ENCODE measurements at places on chromosomes 4 and X.

DNA sequence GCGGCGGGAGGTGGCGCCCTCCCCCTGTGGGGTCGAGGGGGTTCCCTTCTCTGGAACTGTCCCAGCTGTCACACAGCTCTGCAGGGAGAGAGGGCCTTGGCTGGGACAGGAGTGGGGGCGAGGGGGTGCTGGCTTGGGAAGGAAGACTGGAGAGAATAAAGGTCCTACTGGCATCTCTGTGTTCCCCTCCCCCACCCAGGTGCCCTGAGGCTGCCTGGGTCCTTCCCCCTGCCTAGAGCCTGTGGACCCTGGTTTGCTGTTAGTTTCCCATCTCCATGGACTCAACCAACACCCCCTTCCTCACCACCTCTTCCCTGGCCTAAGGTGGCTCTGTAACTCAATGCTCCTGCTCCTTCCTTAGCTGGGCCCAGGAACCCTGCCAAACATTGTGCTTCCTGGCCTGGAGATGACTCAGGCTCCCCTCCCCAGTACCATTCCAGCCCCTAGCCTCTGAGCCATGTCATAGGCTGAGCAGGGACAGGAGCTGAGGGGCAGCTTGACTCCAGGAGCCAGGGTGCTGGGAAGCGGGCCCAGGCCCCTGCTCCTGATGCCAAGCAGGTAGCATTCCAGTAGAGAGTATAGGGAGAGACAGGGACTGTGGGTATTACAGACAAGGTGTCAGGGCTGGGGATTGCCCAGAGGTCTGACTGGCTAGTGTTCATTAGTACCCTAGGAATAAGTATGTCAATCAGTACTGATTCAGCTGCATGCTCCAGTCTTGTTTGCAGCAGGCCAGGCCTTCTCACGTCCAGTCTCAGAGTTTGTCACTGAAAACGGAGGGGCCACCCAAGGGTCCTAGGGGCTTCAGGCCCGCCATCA lies 100.7 kb downstream of the EFNB1 start:
- no peak for DNase-seq

DNA sequence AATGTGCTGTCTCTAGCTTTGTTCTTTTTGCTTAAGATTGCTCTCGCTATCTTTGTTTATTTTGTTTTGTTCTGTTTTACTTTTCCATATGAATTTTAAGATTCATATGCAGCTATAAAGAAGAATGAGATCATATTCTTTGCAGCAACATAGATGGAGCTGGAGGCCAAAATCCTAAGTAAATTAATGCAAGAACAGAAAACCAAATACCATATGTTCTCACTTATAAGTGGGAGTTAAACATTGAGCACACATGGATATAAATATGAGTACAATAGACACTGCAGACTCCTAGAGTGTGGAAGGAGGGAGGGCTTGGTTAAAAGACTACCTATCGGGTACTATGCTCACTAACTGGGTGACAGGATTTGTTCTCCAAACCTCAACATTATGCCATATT lies 237.8 kb downstream of the TRAM1L1 start:
- no peak for DNase-seq

DNA sequence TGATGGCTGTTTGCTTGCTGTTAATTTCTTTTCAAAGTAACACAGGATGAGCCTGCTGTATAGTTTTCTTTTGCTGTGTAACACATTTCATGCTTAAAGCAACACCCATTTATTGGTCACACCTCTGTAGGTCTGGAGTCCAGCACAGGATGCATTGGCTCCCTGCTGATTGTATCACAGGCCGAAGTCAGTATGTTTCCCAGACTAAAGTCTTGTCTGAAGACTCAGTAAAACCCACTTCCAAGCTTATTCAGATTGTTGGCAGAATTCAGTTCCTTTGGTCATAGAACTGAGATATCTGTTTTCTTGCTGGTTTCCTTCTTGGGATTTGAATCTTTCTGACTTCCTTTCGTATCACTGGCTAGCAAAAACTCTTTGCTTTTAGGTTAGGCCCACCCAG lies 54.3 kb downstream of the LRP2BP start:
- DNase-seq = no peak

DNA sequence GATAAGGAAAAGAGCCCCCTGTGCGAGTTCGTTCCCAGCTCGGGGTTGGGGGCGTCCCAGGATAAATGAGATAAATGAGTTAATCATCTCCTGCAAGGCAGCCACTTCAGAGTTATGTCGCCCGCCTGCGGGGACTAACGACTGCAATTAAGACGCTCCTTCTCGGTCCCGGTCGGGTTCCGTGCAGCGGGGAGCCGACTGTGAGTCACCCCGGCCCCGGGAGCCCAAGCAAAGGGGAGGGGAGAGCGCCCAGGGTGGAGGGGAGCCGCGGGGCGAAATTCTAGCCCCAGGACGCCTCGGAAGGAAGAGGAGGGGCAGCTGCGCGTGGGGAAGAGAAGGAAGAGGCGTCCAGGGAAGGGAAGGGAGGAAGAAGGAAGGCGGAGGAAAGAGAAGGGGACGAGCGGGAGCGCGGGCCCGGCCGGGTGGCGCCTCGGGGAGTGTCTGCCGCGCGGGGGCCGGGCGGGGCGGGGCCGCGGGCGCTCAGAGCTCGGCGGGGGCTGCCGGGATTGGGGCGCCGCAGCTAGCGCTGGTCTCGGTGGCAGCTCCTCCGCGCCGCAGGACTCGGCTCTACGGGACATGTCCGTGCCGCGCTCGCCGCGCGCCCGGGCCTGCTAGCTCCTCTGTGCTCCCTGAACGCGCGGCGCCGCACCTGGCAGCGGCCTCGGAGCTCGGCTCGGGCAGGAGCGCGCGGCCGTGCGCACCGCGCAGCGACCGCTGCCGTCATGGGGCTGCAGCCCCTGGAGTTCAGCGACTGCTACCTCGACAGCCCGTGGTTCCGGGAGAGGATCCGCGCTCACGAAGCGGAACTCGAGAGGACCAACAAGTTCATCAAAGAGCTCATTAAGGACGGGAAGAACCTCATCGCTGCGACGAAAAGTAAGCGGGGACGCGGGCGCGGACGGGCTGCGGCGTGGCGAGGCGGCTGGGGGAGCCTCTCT lies at the start of gene ARHGAP10:
Gene ARHGAP10 (plus strand): TSS at position 509 of the 938 bp plus-strand sequence. CDS start 214 bp downstream, at position 723.
- peak; percentile 55 for DNase-seq

GRCh38 chr4:106615410-106615945 lies 246.9 kb upstream of the GIMD1 start:
- no peak for DNase-seq

DNA sequence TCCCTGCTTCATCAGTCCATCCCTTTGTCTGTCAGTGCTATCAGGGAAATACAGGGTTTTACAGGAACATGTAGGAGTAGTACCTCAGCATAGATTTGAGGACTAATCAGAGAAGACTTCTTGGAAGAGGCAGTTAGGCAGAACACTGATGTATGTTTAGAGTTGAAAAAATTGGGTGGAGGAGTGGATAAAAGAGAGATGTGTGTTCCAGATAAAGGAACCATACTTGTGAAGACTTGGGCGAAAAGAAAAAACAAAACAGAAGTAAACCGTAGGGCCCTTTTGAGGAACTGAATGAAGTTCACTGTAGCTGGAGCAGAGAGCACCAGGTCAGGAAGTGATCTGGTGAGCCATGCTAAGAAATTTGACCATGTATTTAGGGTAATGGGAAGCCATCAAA lies 32.3 kb downstream of the AFF1 start:
- no peak for DNase-seq

GRCh38 chrX:107135049-107135964 lies 16.7 kb upstream of the RBM41 start:
- DNase-seq = no peak

GRCh38 chr4:121998024-121998423 lies 46.2 kb upstream of the TRPC3 start:
- no peak for DNase-seq

- DNase-seq = no peak
Observed at GRCh38 chr4:139933541-139933940, 220.4 kb downstream of the MAML3 start.

- no peak for DNase-seq
Observed at GRCh38 chr4:167555338-167556022, 321.2 kb upstream of the SPOCK3 start.

- DNase-seq = no peak
Observed at GRCh38 chr4:16692046-16692445, 206.4 kb downstream of the LDB2 start.

GRCh38 chr4:117533501-117533900 lies 448.1 kb upstream of the TRAM1L1 start:
- no peak for DNase-seq

GRCh38 chrX:148161701-148162100 lies 180.6 kb downstream of the FMR1NB start:
- DNase-seq = no peak

GRCh38 chr4:174041555-174042105 lies 241.8 kb downstream of the FBXO8 start:
- no peak for DNase-seq
